NCI-H748 treated with DMSO at 0.1 percent for 48 hours (cell line): ENCODE measurements at places on chromosomes 4 and X.

GRCh38 chr4:40967550-40967949 lies 217.8 kb downstream of the NSUN7 start:
- no peak for DNase-seq

DNA sequence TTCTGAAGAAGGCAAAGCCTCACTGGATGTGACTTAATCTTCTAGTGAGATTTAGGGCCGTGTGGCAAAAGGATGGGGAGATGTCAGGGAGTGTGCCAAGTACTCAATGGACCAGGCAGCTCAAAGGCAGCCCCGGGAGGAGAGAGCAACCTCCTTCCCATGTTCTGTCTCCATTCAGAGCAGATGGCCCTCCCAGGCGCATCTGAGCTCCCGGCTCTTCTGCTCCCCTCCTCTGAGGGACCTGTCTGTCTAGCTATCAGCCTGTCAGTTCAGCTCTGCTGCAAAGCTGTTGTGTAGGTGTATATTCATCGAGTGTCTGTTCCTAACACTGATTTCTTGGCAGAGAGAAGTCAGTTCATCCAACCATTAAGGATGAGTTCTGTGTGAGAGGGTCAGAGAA lies 10.9 kb upstream of the PORCN start:
- no peak for DNase-seq

DNA sequence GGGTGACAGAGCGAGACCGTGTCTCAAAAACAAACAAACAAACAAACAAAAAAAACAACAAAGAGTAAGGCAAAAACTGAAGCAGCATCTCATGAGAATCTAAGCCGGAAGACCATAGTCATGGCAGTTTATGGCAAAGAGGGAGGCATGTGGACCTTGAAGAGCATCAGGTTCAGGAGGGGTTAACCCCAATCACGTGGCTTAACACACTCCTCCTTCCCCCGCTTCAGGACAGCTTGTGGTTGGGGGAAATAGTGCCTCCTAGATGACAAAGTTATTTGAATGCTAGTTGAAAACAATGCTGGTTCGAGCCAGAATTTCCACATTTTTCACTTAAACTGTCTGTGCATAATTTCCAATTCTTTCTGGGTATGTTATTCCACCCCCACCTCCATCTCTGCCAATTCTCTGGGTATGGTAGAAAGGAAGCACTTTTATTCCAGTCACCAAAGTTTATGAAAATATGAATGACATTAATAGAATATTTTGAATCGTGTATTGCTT lies 11.7 kb upstream of the MAP7D3 start:
- DNase-seq = no peak

DNA sequence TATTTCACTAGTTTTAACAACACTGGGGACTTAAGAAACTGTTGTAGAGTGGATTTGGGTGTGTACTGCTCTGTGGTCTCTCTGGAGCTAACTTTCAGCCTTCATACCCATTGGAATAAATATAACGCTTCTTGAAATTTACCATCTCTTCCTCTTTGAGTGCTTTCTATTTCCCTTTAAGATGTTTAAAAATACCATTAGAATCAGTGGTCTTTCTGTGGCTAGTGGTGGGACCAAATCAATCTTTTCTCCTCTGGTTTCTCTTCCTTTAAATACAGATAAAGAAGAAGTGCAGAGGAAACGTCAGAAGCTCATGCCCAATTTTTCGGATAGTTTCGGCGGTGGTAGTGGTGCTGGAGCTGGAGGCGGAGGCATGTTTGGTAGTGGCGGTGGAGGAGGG lies 92.0 kb downstream of the NFKB1 start:
- DNase-seq = no peak

DNA sequence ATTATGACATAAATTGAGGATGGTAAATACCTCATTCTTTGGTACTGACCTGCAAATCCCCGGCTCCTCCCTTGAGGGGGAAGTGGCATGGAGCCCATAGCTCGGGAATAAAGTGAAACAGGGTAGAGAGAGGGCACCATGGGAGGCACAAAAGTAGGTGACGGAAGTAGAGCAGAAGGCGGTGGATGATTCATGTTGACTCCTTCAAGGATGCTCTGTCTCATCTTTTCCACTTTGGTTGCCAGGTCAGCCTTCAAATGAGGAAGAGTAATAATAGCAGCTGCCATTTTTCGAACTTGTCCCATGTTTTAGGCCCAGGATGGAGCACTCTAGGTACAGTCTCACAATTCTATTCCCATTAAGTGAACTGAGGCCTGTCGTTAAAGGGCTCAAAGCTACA lies 41.4 kb upstream of the PHF8 start:
- DNase-seq = no peak

DNA sequence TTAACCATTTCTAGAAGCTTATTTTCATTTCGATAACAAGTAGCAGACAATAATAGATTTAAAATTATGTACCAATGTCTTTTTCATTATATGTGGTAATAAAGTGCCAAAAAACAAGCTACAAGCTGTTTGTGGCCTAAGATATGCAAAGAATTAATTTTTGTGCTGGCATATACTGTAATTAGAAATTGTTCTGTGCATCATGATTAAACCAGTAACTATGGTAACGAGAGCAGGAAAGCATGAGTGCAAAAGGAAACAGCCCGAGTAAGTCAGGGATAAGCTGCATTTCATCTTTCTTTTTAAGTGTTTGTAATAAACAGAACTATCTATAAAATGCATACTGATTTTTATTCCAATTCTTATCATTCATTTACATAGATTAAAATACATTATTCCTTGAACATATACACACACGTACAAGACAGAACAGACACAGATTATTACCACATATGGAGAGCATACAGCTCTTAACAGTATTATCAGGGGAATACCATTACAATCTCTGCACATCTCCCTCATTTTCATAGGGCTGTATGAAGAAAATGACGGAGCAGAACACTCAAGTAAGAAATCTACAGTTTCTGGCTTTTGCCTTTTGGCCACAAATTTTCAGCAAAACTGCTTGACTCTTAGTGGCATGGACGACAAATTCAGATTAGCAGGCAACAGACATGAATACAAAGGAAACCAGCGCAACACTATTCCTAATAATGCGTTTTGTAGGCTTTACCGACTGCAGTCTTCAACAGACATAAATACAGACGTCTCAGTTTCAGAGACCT lies 121.3 kb upstream of the WDR17 start:
- DNase-seq = no peak

- DNase-seq = no peak
These were observed 12.7 kb upstream of the CXCL6 start for GRCh38 chr4:73823760-73824159.

DNA sequence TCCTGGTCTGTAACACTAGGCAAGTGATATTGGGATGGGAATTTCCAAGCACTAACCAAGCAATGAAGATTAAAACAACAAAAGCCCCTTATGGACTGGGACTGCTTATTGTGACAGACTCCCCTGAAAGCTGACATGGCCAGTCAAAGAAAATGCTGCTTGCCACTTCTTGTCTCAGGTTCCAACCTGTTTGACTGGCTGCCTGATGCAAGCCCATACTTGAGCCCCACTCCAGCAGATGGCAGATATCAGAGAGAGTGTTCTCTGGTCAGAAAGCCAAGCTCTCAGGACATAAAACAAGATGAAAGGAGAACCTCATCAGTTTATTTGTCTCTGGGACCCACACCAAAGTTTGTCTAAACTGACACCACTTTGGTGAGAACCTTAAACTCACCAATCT lies 15.5 kb upstream of the IGBP1 start:
- no peak for DNase-seq

DNA sequence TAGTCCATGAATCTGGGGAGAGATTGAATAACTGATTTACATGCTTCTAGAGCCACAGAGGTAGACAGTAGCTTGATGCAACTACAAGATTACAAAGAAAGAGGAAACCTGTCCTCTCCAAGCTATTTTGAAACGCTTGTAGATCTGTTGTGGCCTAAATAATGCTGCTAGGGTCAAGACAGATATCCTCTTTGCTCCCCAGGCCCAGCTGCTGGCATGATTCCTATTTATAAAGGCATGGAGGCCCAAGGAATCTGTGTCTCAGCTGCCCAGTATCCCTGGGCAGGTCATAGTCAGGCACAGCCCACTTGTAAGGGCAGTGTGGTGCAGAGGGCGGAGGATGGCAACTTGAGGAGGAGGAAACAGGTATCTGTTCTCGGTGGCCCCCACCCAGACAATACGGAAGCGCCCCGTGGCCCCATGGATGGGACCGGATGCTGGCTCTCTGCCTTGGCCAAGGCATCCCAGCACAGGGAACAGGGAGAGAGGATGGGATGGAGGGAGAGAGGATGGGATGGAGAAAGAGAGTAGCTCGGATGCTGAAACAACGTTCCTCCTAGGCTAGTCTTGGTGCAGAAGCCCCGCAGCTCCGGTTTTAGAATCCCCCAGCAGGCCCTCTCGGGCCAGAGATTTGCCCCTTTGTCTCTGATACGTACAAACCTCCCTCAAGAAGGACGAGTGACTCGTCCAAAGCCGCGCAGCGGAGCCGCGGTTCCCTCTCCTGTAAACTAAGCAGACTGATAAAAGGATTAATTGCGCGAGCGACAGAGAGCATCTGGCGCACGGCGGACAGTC lies 767 bp upstream of the SMIM20 start:
- DNase-seq = no peak

DNA sequence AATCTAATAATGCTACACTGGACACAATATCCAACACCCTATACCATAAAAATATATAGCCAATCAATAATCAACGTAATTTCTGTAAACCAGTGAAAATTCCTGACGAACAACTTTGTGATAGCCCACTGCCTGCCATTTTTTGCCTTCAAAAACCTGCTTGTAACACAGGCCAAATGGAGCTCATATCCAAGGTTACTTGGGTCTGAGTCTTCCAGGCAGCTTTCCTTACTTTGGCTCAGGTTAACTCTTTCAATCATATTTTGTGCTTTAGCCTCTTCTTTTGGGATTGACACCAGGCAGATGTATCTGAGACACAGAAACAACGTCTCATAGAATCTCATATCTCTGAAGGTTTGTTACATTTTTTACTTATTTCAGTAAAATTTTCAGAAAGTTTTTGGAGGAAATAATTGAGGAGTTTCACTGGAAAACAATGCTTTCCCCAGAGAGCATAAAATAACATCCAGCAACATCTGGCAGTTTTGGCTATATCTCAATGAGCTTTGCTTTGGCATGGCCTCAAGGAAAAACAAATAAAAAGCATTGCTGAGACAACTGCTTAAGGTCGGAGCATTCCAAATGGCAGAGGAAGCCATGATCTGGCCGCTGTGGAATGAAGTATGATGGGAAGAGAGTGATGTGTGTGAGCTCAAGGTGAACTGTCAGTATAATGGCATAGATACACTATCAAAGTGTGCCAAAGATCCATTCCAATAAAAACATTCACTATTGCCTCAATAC lies 162.9 kb upstream of the SPIN4 start:
- DNase-seq = no peak

GRCh38 chr4:15402974-15403373 lies 24.9 kb upstream of the C1QTNF7 start:
- no peak for DNase-seq

GRCh38 chr4:41204400-41204978 lies 9.9 kb downstream of the APBB2 start:
- no peak for DNase-seq

- no peak for DNase-seq
These were observed 498.6 kb downstream of the GRXCR1 start for GRCh38 chr4:43391069-43391468.

- DNase-seq = no peak
These were observed 354.5 kb upstream of the BOD1L1 start for GRCh38 chr4:13982010-13982409.

DNA sequence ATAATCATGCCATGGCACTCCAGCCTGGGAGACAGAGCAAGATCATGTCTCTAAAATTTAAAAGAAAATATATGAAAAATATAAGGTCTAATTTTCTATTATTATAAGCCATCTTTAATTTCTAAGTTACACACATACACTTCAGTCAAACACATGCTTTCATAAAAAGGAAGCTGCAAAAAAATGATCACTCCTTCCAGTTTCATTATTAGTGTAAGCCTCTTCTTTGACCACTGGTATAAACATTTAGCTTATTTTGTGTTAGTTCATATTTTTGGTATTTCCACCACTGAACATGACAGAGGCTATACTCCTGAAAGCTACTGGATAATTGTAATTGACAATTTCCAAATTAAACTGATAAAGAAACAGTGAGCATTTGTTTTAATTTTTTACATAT lies 163.3 kb upstream of the USP38 start:
- DNase-seq = no peak

- DNase-seq = no peak
These were observed 724.3 kb downstream of the ARAP2 start for GRCh38 chr4:35520059-35520458.

GRCh38 chr4:47550899-47551548 lies 65.9 kb downstream of the ATP10D start:
- no peak for DNase-seq

DNA sequence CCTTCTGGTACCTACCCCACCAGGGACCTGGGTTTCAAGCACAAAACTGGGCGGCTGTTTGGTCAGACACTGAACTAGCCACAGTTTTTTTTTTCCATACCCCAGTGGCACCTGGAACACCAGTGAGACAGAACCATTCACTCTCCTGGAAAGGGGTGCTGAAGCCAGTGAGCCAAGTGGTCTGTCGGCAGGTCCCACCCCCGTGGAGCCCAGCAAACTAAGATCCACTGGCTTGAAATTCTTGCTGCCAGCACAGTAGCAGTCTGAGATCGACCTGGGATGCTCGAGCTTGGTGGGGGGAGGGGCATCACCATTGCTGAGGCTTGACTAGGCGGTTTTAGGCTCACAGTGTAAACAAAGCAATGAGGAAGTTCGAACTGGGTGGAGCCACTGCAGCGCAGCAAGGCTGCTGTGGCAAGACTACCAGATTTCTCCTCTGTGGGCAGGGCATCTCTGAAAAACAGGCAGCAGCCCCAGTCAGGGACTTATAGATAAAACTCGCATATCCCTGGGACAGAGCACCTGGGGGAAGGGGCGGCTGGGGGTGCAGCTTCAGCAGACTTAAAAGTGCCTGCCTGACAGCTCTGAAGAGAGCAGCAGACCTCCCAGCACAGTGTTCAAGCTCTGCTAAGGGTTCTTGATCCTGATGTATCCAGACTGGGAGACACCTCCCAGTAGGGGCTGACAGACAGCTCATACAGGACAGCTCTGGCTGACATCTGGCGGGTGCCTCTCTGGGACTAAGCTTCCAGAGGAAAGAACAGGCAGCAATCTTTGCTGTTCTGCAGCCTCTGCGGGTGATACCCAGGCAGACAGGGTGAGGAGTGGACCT lies 223.0 kb downstream of the COX18 start:
- no peak for DNase-seq

- DNase-seq = no peak
These were observed 4.5 kb upstream of the C1QTNF7 start for GRCh38 chr4:15423285-15423711.

- no peak for DNase-seq
These were observed 1.3 kb downstream of the BGN start for GRCh38 chrX:153495903-153496589.

DNA sequence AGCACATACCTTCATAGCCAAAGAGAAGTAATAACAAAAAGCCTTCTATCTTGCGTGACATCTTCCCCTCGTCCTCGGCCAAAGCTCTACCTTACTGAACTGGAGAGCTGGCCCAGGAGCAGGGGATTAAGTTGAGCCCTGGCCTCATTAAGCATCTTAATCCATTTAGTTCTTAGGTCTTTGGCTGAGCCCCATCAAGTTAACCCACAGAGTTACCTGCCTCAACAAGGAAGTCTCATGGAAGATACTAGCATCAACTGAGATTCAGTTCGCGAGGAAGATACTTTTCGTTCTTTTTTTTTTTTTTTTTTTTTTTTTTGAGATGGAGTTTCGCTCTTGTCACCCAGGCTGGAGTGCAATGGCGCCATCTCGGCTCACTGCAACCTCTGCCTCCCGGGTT lies at the start of gene RS1:
Gene RS1, minus strand, starts transcription at position 101 of the 400 bp plus-strand sequence. Its CDS starts 40 bp downstream, at position 61.
- no peak for DNase-seq
